OCI-LY7 (cell line): ENCODE measurements at places on chromosomes 5 and 9.

- no peak for DNase-seq
Observed at GRCh38 chr9:131817627-131818026, 77.8 kb upstream of the RAPGEF1 start.

GRCh38 chr5:140267201-140267540 is 35.7 kb downstream of the PFDN1 start:
- no peak for DNase-seq

- no peak for DNase-seq
Observed at GRCh38 chr5:73312872-73313510, 135.6 kb downstream of the FOXD1 start.

DNA sequence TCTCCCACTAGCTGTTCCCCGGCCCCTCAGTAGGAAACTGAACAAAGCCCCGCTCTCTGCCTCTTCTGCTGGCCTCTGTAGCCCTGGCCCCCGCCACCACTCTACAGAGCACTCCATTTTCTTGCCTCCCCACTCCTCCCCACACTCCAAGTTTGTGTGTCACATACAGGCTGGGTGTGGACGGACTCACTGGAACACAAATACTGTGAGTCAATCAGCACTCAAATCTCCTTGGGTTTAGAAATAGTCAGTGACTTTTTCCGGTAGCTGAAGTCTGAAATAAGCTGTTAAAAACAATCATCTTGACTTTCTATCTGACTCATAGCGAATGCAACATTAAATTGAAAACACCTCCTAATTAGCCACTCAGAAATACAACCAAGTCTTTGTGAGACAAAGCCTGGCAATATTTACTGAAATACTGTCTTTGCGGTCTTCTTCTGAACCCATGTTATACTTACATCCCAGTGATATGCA is 122.5 kb downstream of the LHFPL2 start:
- no peak for DNase-seq

DNA sequence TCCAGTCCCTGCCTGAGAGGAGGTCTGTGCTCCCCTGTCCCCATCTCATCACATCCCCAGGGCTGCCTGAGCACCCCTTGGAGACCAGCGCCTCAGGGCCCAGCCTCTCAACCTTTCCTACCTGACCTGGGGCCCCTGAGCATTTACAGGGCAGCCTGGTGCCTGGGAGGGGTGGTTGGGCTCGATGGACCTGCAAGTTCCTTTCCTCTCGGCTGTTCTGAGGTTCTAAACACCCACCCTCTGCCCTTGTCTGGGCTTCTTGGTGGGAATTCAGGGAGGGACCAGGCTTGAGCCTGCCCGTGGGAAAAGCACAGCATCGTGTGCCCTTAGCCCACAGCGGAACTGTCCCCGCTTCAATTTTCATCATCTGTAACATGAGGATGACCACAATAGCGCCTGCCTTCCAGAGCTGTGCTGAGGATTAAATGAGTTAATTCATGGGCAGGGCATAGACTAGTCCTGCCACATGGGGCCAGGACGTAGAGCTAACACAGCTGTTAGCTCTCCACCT is 91.0 kb upstream of the SH3PXD2B start:
- no peak for DNase-seq
